ENCODE measurements at places on chromosomes 6 and 20. TPM values are rescaled to one million over a fixed set of nuclear protein-coding genes. Genes with fewer than 3 reads are reported as not detected.

The TRIM31 gene
- not detected for polyA plus RNA-seq

The SPATS1 gene
- not detected for polyA plus RNA-seq

The BHLHE23 gene
- polyA plus RNA-seq, result 0.08 TPM

The CD2AP gene
- 75.4 TPM for polyA plus RNA-seq

The HTR1E gene
- polyA plus RNA-seq, result 0.73 TPM

The IMPG1 gene
- 3.5 TPM for polyA plus RNA-seq

The SLC4A11 gene
- polyA plus RNA-seq, result 2.8 TPM

The PRSS35 gene
- polyA plus RNA-seq, result 46.3 TPM

The GGTLC1 gene
- polyA plus RNA-seq, result not detected

All from right renal pelvis (tissue), 4 donors.